ENCODE measurements at places on chromosomes 5 and 9.

DNA sequence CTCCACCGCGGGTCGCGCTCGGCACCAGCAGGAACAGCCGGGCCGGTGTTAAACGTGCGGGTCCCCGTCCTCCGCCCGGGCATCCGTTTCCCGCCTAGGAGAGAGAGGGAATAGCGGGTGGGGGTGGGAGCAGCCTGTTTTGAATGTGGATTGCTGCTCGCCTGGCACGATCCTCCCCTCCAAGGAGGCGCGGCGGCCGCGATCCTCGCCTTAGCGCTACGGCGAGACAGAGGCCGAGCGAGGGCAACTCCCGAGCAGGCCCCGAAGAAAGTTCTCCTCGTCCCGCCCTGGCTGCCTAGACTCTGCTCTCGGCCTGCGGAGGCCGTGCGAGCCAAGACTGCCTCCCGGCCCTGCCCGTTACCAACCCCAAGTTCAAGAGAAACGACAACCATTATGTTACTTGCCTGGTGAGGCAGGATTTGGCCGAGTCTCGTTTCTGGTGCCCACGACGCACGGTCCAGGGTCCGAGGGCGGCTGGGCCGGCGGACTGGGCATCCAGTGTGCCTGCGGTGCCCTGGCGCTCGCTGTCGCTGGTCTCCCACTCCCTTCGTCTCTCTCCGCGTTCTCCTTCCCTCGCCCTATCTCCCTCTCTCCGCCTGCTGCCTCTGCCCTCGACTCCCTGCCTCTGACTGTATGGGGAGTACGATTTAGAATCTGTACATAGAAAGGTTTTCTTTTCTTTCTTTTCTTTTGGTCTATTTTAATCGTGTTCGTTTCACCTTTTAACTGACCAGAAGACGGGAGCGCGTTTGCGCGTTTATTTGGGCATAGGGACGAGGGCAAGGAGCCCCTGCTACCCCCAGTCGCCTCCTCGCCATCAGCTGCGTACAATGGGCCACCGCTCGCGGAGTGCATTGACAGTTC is 724 bp downstream of the NR2F1-AS1 start:
- no peak for DNase-seq

- no peak for DNase-seq
These were observed 68.9 kb downstream of the BOD1 start for GRCh38 chr5:173547579-173547978.

DNA sequence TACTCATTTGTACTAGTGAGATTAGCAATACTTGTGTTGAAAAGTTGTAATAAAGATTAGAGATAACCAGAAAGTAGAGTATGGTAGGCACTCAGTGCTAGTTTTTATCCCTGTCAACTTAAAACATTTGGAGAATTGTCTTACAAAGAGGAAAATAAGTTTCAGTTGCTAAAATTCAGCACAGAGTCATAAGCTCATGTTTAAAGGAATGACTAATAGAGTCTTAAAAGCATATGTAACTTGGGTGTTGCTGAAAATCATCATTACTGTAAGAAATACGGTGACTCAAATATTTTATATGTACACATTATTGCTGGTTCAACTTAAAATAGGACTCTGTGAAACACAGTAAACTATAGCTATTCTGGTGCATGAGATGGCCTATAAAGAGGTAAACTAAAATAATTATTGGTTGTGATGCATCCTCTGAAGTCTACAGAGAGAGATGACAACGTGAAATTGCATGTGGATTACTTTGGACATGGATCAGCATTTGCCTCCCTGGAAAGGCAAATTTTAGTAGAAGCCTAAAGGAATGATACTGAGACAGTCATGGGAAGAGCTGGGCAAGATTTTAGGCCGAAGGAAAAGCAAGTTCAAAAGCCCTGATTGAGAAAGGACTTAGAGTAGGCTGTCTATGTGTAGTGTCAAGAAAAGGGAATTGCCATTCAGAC is 34.6 kb downstream of the SGCD start:
- no peak for DNase-seq

- DNase-seq = no peak
These were observed 184.2 kb downstream of the FANCC start for GRCh38 chr9:95133325-95133705.

GRCh38 chr5:130021876-130022275 is 117.6 kb downstream of the CHSY3 start:
- DNase-seq = no peak

- DNase-seq = peak; percentile 15
These were observed 627.9 kb upstream of the RORB start for GRCh38 chr9:73869264-73869663.

GRCh38 chr9:108956631-108957026 is 22.4 kb downstream of the ABITRAM start:
- no peak for DNase-seq

DNA sequence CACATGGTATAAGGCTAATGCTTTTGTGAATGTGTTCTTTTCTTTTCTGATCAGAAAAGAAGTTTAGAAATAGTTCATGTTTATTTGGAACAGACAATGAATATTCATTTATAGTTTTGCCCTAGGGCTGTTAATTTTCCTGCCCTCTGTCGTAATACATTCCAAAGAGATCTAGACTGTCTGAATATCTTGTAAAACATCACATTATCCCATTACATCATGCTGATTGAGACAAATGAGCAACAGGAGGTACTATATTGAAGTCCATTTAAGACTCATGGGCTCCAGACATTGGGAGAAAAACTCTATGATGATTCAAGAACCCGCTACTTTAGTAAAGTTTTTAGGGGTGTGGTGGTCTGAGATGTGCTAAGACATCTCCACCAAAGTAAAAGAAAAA is 121.2 kb upstream of the MAP1B start:
- DNase-seq = no peak

- DNase-seq = no peak
These were observed 1604.5 kb upstream of the NUDT12 start for GRCh38 chr5:105167092-105167491.

DNA sequence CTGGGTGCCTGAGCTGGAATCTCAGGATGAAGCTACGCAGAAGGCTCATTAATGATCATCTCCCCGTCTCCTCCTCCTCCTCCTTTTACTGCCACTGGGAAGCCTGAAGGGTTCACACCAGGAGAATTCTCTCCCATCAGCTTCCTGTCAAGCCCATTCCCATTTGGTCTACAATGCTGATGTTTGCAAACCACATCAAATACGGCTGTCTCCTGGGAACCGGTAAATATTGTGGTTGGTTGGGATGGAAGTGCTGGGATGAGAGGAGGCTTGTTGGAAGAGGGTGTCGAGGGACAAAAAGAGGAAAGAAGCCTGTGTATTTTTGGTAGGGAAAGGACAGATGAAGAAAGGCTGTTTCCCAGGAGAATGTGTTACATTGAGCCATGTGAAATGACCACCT is 13.2 kb upstream of the S1PR3 start:
- DNase-seq = no peak

DNA sequence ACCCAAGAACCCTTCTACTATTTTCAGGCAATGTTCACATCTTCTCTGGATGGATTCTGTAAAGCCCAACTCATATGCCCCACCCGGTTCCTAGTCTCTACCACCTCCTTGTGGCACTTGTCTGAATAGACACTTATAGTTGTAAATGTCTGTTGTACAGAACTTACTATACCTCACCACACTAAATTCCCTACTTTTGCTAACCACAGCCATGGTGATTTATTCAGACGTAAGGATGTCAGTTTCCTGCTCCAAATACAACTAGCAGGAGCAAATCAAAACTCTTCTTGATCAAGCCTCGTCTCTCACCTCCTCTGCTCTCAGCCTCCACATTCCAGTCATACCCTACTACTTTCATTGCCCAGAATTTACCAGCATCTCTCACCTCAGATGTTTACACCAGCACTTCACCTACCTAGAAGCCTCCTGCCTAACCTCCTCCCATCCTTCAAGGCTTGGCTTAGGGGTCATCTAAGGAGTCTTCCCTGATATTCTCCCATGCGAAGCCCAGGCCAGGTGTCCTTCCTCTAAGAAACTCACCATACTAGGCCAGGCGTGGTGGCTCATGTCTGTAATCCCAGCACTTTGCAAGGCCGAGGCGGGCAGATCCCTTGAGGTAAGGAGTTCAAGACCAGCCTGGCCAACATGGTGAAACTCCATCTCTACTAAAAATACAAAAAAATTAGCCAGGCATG is 75.5 kb downstream of the MAPKAP1 start:
- DNase-seq = no peak

- DNase-seq = no peak
These were observed 471.2 kb upstream of the ACTBL2 start for GRCh38 chr5:57953792-57954191.

DNA sequence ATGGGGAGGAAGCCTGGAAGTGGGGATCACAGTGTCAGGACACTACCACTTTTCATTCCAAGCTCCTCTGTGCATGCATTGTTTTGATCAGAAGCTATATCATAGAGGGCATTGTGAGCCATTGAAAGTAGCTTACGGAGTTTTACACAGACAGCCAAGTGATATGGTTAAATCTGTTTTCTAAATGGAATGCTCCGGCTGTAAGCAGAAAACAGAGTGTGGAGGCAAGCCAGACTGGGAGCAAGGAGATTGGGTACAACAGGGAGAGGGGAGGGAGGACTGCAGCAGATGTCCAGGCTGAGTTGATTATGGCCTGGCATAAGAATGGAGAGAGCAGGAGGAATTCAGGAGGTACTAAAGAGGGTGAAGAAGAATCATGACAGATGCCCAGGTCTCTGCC is 15.5 kb upstream of the SOWAHA start:
- no peak for DNase-seq

DNA sequence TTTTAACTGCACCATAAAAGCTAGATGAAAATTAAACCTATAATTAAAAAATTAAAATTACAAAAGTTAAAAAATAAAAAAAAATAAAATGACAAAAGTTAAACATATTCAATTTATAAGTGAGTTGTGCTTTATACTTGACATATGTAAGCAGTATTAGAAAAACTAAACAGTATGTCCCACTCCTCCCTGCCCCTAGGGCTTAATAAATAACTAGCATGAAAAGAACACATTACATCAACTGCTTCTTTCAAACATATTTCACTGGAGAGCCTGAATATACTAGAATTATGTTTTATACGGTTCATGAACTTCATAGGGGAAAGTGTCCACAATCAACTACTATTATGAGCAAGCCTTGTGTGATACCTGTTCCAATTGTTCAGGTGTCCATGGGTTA is 47.6 kb downstream of the ECPAS start:
- DNase-seq = no peak

DNA sequence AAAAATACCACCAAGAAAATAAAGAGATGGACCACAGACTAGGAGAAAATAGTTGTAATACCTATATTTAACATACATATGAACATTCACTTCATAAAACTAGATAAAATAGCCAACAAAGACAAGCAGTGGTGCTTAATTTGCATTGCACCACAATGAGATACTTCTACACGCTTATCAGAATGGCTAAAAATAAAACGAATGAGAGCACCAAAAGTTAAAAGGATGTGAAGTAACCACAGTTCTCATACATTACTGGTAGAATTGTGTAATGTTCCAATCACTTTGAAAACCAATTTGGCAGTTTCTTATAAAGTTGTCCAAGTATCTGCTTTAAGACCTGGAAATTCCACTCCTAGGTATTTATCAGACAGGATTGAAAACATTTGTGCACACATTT is 198.9 kb upstream of the SGCD start:
- DNase-seq = no peak

DNA sequence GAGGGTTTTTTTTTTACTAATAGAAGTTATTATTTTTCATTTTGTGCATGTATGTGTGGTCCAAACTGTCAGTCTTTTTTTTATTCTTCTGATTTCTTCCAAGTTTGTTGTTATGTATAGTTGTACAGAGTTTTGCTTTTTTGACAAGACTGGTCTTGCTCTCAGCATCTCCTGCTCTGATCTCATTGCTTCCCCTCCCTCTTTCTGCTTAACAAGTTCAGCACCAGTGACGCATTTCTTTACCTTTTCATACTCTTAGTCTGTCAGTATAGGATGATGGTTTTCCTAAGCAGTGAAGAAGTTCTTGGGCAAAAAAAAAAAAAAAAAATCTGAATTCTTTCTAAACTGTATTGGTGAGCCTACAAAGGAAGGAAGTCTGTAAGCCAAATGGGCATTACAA is 135.1 kb downstream of the CD180 start:
- DNase-seq = no peak

DNA sequence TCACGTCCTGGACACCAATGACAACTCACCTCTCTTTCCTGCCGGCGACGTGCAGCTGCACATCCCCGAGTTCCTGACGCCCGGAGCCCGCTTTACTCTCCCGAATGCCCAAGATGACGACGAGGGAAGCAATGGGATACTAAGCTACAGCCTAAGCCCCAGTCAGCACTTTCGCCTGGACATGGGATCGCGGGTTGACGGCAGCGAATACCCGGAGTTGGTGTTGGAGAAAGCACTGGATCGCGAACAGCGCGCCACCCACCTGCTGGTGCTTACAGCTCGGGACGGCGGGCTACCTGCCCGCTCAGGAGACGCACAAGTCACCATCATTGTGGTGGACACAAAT is 1.1 kb downstream of the PCDHAC1 start:
- no peak for DNase-seq

All from activated CD8-positive, alpha-beta memory T cell treated with anti-CD3 and anti-CD28 coated beads, Interleukin-2, amount 50 U/mL, for 4 hours (primary cell).